NCI-H1092 treated with DMSO at 0.1 percent for 48 hours (cell line): ENCODE measurements at places on chromosomes 4 and X.

DNA sequence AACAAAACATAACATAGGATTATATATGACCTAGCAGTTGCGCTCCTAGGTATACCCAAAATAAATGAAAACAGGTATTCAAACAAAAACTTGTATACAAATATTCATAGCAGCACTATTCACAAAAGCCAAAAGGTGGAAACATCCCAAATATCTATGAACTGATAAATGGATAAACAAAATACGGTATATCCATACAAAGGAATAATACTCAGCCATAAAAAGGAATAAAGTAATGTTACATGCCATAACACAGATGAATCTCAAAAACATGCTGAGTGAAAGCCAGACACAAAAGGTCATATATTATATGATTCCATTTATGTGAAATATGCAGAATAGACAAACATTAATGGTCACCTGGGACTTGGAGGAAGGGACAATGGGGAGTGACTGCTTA is 5.2 kb downstream of the WNK3 start:
- no peak for DNase-seq

DNA sequence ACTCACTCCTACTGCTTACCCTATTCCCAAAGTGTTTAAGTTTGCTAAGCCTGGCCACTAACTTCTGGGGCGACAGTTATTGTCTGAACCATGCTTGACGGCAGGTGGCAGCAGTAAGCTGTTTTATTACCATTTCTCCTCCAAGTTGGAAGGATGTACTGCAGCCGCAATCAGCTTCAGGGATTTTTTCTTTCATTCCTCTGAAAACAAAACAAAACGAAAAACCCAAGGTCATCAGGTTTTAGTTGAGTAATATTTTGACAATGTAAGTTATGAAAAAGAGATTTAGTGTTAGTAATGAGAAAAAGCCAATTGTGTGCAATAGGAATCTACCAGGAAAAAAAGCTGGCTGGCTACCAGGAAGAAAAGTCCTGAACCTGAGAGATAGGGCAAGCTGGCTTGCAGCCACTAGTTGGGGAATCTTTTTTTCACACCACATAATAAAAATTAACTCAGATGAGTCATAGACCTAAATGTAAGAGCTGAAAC is 13.2 kb upstream of the RAB9B start:
- peak; percentile 41 for DNase-seq

GRCh38 chr4:54675721-54676461 is 18.1 kb downstream of the KIT start:
- DNase-seq = no peak

GRCh38 chrX:39409246-39409917 is 608.1 kb downstream of the MID1IP1 start:
- no peak for DNase-seq

- DNase-seq = no peak
Observed at GRCh38 chr4:148015058-148015457, 283.2 kb downstream of the ARHGAP10 start.

DNA sequence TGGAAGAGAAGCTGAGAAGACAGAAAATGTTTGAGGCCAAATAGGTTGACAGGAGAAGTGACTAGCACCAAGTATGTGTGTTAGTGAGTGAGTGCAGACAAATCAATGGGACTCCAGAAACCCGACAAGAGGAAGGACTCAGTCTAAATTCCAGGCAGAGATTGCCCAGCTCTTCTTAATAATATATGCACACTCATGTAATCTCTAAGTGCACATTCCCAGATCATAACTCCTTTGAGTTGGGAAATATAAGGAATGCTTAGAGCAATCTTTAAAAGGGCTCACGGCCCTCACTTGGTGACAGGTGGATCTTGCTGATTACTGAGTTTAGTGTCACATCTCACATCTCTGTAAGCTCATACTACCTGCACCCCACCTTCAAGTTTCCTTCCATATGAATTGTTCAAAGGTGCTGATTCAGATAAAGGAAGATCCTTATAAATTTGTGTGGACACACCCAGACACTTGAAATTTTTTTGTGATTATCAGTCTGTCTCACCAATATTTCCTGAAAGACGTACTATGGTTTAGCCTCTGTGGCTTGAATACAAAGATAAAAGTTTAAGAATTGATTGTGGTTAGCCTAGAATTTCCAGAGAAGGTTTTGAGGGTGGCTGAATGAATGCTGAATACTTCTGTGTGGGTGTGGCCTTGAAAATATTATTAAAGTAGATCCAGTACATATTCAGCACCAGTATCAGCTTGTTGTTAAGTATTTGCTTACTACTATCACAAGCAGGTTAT is 205.1 kb upstream of the UGT8 start:
- DNase-seq = no peak

DNA sequence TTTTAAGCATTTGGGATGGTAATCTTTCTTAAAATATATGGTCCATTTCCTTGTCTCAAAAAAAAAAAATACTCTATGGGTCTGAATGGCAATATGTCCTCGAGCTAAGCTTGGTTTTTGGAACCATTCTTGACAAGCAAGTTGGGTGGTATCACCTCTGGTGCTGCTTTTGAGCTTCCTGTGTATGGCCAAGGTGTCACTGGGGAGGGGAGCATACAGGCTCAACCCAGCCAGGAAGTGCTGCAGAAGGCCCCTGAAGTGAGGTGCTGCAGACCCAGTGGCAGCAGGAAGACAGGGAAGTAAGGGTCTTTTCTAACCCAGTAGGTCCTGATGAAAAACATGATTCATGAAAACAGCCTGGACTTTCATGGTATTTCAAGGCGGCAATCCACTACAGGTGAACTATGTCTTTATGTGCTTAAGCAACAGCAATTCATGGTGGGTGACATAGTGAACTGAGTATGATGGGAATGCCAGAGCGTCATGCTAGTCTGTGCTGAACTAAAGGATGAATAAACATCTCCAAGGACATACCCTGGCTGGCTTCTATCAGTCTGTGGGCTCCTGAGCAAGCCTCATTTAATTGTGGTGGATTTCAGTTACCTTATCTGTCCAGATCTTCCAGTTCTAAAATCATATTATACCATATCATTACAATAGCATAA is 15.1 kb downstream of the TRAPPC2 start:
- no peak for DNase-seq

DNA sequence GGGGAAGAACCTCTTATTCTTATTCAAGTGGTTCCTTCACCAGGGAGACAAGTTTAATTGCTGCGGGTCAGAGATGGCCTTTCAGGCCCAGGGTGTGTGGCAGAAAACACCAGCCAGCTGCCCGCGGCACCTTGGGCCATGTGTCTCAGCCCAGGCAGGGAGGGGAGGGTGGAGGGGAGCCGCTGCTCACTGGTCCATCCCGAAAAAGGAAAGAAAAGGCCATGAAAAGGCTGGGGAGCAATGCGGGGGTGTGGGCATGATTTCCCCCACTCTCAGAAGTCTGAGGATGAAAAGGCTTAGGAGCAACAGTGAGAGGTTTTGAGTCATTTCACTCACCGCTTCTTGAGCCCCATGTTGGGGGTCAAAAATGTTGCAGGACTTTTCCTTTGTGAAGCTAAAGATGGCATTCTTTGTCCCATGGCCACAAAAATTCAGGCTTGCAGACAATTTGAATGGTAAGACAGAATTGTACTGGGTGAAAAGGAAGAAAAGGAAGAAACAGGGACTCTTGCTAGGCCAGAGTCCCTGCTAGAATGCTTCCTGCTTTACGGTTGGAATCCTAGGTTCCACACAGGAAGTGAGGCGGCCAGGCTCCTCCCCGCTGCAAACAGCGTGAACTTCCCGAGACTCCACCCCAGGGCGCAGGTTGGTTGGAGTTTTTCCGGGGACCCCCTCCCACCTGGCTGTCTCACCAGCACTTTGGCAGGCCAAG is 17.4 kb upstream of the FAM47E start:
- DNase-seq = no peak
